ENCODE measurements at places on chromosomes 1 and 21. TPM values are rescaled to one million over a fixed set of nuclear protein-coding genes. Genes with fewer than 3 reads are reported as not detected.

- no peaks in the 10 kb centered on the region for H3K27me3 ChIP-seq
- no peaks in the 10 kb centered on the region for H3K36me3 ChIP-seq
- H3K4me1 ChIP-seq, result no peaks in the 10 kb centered on the region
Measured at GRCh38 chr1:211198880-211199279, 60.3 kb upstream of the RCOR3 start.

DNA sequence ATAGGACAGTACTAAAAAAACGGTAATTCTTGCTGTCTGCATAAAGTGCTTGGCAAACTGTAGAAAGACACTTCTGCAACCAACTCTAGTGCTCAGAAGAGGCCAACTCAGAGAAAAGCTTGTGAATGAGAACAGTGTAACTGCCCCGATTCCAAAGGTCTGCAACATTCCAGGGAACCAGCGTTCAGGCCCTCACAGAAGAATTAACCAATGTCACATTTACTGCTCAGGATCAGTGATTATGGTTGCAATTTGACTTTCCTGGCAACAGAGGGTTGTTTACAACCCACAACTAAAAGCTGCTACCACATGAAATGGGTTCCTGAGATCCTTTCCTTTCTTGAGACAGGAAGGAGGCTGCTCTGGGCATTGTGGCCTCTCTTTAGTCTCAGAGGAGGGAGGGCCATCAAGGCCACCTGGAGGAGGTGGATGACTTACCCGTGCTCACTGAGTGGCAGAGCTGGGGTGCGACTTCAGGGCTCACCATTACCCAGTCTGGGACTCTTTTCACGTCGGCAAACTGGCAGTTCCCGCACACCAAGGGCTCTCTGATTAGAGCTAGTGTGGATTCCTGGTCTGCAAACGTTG lies 15.3 kb downstream of the SRSF4 start:
- H3K36me3 ChIP-seq, result peaks cover 52% of the 10 kb centered on the region
- H3K27ac ChIP-seq, result no peak overlapping the region
- H3K4me1 ChIP-seq, result peaks cover 80% of the 10 kb centered on the region
- no peak for DNase-seq
- H3K4me3 ChIP-seq, result no peak overlapping the region
- H3K27me3 ChIP-seq, result no peaks in the 10 kb centered on the region

HCRTR1 gene
- not detected for total RNA-seq

DNA sequence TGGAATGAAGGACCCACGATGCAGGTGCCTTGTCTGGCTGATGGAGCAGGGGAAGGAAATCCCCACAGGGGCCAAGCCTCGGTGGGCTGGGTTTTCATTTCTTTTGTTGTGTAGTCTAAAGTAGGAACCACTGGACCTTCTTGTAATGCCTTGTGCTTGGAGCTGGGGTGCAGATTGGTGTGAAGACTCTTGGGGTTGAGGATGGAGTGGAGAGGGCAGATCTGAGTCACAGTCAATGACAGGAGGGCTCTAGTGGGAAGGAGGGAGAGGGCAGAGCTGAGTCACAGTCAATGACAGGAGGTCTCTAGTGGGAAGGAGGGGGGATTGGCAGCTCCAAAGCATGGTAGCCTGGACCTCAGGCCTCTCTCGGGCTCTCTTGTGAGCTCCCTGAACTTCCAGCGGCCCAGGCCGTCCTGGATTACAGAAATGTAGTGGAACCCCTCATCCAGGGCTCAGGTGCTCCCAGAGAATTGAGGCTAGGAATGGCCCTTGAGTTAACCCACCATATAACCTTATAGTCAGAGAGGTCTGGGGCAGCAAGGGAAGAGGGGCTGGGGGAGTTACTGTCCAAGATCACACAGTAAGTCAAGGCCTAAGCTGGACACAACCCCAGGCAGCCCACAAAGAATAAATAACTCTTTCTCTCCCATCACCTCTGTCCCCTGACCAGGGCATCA lies 313.8 kb downstream of the MATN1 start:
- peak; percentile 90 for DNase-seq
- no peaks in the 10 kb centered on the region for H3K4me1 ChIP-seq
- no peak overlapping the region for H3K4me3 ChIP-seq
- H3K36me3 ChIP-seq, result no peaks in the 10 kb centered on the region
- H3K27ac ChIP-seq, result no peak overlapping the region

DNA sequence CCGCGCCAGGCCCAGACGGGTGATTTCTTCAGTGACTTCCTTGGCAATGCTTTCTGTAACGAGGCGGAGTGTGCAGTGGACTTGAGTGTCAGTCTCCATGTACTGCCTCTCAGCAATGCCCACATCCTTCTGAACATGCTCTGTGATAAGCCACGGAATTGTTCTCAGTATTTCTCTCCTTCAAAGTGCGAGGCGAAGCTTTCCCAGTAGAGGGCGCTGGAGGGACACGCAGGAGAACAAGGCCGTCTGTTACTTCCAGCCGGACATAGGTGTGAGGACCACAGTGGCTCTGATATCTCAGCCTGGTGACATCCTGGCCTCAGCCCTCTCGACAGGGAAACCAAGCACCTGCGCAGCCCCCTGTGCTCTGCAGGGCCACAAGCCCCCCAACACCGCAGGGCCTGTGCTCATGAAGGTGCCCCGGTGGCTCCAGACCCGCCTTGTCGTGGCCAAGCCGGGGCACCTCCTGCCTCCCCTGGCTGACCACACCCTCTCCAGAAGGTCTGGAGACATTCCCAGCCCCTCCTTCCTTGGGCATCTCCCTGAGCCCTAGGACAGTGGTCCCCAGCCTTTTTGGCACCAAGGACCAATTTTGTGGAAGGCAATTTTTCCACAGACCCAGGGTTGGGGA lies 46.1 kb upstream of the BACE2 start:
- H3K4me3 ChIP-seq, result no peak overlapping the region
- H3K4me1 ChIP-seq, result no peaks in the 10 kb centered on the region
- DNase-seq, result peak; percentile 97
- no peaks in the 10 kb centered on the region for H3K36me3 ChIP-seq
- H3K27me3 ChIP-seq, result no peaks in the 10 kb centered on the region

DNA sequence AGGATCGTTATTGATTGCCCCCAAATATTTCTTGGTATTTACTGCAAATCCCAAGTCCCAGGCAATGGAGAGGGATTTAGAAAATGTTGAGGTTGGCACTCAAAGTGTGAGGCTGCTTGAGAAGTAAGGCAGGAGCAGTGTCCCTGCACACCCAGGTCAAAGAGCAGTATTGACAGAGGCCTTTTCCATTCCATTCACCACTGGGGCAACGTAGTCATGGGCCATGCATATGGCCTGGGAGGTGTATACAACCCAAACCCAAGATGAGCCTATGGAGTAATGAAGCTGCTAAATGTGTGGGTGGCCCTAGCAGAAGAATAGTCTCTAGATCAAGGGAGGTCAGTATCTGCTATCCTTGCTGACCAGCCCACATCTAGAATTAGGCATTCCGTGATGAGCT lies 245.6 kb downstream of the FOXD2 start:
- DNase-seq, result no peak
- H3K27me3 ChIP-seq, result peaks cover 7% of the 10 kb centered on the region
- no peaks in the 10 kb centered on the region for H3K36me3 ChIP-seq
- H3K27ac ChIP-seq, result no peak overlapping the region
- no peak overlapping the region for H3K4me3 ChIP-seq

NTMT2 gene
- not detected for total RNA-seq

F13B gene
- not detected for total RNA-seq

GRCh38 chr1:91818713-91818975 lies 67.3 kb downstream of the TGFBR3 start:
- DNase-seq, result no peak
- H3K4me1 ChIP-seq, result peaks cover 97% of the 10 kb centered on the region
- H3K27ac ChIP-seq, result peak overlapping the region; percentile 58
- H3K4me3 ChIP-seq, result no peak overlapping the region
- H3K27me3 ChIP-seq, result no peaks in the 10 kb centered on the region
- H3K36me3 ChIP-seq, result no peaks in the 10 kb centered on the region

DNA sequence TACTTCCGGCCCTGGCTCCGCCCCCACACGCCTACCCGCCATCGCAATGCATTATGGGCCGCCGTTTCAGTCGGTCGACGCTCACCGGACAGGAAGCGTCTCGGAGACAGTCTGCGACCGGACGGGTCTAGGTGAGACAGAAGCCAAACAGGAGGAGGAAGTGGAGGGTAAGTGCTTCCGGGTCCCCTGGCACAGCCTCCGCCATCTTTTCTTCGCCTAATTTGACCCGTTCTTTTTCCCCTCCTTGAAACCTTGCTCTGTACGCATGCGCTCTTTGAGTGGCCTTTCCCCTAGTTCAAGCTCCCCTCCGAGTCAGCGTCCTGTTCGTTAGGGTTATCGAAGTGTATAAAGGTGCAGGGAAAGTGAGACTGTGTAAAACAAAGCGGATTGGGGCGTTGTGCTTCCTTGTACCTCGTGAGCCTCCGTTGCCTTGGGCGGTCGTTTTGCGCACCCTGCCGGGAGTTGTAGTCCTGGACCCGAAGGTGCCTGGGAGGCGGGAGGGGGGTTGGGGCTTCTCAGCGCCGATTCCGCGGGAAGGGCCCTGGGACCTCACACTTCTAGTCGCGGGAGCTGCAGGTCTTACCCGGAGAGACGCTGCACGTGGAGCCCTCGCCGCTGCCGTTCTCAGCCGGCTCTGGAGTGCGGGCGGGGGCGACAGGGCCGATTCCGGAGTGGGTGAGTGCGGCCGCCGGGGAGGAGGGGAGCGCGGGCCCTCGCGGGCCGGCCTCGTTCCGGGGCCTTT lies at the start of the genes ATP5PF and GABPA:
ATP5PF (minus strand) TSS at position 1 of the 742 bp plus-strand sequence. CDS start 5,110 bp downstream, outside the sequence.
GABPA (plus strand) TSS at position 69 of the 742 bp plus-strand sequence. CDS start 6,627 bp downstream, outside the sequence.
- peak within 1 kb of the TSS; percentile 83 for H3K4me3 ChIP-seq
- H3K27ac ChIP-seq, result peak within 1 kb of the TSS; percentile 99
- H3K27me3 ChIP-seq, result no peaks in the 10 kb centered on the region

DNA sequence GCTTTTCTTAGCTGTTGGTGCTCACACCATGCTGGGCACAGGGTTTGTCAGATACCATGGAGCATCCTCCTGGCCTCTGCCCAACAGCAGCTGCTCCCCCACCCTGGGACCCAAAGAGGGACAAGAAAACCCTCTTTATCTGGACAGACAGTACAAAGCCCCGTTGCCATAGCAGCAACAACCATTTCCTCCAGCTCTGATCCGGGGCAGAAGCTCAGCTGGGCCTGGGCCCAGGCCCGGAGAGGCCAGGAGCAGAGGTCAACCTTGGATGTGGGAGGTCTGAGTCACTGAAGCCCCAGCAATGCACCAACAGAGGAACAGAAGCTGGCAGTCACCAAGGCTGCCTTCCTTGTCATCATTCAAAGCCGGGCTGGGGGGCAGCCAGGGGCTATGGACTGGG lies 228.4 kb upstream of the POU3F1 start:
- H3K27me3 ChIP-seq, result peaks cover 45% of the 10 kb centered on the region
- no peaks in the 10 kb centered on the region for H3K4me1 ChIP-seq
- H3K36me3 ChIP-seq, result no peaks in the 10 kb centered on the region
- H3K27ac ChIP-seq, result no peak overlapping the region
- no peak for DNase-seq

PSRC1 gene
- 12.5 TPM for total RNA-seq

DNA sequence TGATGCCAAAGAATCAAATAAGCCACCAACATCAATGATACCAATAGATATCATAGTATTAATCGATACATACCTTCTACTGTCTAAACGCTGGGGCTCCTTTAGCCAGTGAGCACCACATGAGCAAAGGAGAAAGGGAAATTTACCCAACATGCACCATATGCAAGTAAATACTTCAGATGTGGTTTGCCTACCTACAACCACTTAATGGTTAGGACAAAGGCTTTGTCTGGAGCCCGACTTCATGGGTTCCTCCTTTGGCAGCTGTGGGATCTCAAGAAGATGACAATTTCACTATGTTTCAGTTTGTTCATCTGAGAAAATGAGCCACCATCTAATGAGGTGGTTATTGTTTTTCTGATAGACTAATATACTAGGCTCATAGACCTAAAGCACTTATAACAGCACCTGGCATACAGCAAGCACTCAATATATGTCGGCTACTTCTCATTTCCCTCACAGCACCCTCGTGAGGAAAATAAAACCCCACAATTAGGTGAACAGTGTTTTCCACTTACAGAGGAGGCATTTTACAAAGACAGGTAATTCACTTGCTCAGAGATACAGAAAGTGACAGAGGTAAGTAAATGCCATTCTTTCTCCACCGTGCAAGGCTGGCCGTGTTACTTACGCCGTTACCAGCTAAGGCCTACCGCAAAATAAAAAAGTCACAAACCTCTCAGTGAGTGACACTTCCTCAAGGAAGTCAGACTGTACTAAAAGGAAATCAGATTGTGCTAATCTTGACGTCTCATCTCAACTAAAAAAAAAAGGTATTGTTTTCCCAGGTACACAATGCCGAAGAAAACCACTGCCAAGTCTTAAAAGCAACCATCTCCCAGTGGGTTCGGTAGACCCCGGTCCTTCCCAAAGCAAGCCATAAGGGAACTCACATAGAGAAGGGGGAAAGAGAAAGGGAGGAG lies 1.6 kb downstream of the TTC13 start:
- peak overlapping the region; percentile 98 for H3K4me3 ChIP-seq
- H3K27me3 ChIP-seq, result no peaks in the 10 kb centered on the region
- no peak overlapping the region for H3K27ac ChIP-seq
- DNase-seq, result no peak
- H3K4me1 ChIP-seq, result peaks cover 28% of the 10 kb centered on the region

- peaks cover 19% of the 10 kb centered on the region for H3K4me1 ChIP-seq
- H3K36me3 ChIP-seq, result no peaks in the 10 kb centered on the region
- H3K4me3 ChIP-seq, result no peak overlapping the region
- H3K27me3 ChIP-seq, result peaks cover 98% of the 10 kb centered on the region
- H3K27ac ChIP-seq, result no peak overlapping the region
- no peak for DNase-seq
Measured at GRCh38 chr1:156645056-156645455, 3.1 kb downstream of the BCAN start.

- no peak overlapping the region for H3K27ac ChIP-seq
- H3K27me3 ChIP-seq, result no peaks in the 10 kb centered on the region
- H3K4me1 ChIP-seq, result no peaks in the 10 kb centered on the region
Measured at GRCh38 chr1:47679826-47680225, 242.0 kb downstream of the FOXD2 start.

DNA sequence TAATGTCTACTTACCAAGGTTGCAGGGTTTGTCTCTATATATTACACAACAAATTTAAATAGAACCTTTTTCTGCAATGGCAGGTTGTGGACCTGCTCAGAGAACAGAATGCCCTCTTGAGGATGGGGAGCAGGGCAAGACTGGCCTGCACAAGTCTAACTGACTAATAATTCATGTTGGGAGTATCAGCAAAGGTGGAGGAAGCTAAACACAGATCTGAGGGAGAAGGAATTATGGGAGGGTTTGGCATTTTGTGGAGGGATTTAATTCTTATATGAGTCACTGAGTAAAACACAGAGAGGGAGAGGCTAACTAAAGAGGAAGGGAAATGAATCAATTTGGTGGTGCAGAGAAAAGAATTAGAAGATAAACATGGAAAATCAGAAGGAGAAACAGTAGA lies 40.0 kb downstream of the CLDN17 start:
- DNase-seq, result no peak
- H3K27ac ChIP-seq, result no peak overlapping the region
- H3K4me1 ChIP-seq, result no peaks in the 10 kb centered on the region
- no peak overlapping the region for H3K4me3 ChIP-seq
- no peaks in the 10 kb centered on the region for H3K36me3 ChIP-seq

SPATA45 gene
- not detected for total RNA-seq

DNA sequence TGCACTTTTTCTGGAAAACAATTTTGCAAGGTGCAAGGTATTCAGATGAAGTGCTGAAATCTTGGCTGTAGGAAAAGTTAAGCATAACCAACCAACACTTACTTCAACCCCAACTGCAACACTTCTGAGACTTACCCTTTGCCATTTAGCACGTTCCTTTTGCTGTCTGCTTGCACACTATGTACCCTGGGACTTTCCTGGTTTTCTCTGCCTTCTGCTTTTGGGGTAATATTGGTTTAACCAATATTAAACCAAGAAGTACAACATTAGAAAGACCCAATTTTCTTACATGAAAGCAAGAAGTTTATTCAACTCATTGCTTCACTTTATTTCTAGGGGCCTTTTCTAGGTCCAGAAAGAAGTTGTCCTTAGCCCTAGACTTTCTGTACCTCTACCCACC lies 193.0 kb downstream of the HLX start:
- H3K36me3 ChIP-seq, result no peaks in the 10 kb centered on the region
- DNase-seq, result no peak
- no peak overlapping the region for H3K4me3 ChIP-seq
- no peaks in the 10 kb centered on the region for H3K4me1 ChIP-seq
